ENCODE measurements at places on chromosomes 1 and 21. TPM values are rescaled to one million over a fixed set of nuclear protein-coding genes. Genes with fewer than 3 reads are reported as not detected.

RHEX gene
- 1.7 TPM for total RNA-seq

- DNase-seq = no peak
Measured at GRCh38 chr21:16086121-16086520, 356.3 kb downstream of the USP25 start.

- no peak for DNase-seq
Measured at GRCh38 chr1:45621895-45622523, 1.8 kb downstream of the CCDC17 start.

NIBAN1 gene
- total RNA-seq = 22.8 TPM

DNA sequence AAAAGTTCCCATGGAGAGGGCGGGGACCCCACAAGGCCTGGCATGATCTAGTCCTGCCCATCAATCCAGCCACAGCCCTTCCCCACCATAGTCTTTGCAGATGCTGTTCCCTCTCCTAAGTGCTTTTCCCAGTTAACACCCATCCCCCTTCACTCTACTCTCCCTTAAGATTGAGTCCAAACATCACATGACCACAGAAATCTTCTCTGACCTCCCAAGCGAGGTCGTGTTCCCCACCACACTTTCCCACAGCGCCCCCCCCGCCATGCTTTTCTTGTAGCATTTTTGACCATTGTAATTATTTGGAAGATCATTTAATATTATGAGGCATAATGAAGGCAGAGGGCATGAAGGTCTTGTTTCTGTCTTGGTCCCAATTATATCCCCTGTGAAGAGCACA is 4.3 kb upstream of the HSPG2 start:
- no peak for DNase-seq

DNA sequence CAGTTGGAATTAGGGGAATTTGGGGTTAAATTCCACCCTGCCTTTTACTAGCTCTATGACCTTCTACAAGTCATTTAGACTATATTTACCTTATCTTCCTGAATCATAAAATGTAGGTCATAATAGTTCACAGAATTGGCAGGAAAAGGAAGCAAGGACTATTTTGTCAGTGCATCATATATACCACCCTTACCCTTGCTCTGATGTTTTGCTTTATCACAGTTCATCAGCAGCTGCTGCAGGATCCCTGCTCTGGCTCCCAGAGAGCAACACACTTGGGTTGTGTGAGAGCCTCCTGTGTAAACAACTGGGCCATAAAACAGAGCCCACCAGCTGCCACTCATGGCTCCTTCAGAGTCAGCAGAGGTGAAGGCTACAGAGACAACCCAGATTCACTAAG is 631.6 kb upstream of the CAMK1G start:
- no peak for DNase-seq

IGFN1 gene
- not detected for total RNA-seq

GRCh38 chr1:67355745-67356424 is 48.2 kb downstream of the IL12RB2 start:
- DNase-seq = no peak

GJA9 gene
- total RNA-seq = not detected

HSPA6 gene
- total RNA-seq = 0.98 TPM

HES3 gene
- total RNA-seq = not detected
